ENCODE measurements at places on chromosomes 3 and 15. TPM values are rescaled to one million over a fixed set of nuclear protein-coding genes. Genes with fewer than 3 reads are reported as not detected.

GRCh38 chr3:131922356-131922755 lies 112.5 kb downstream of the CPNE4 start:
- DNase-seq: no peak

DNA sequence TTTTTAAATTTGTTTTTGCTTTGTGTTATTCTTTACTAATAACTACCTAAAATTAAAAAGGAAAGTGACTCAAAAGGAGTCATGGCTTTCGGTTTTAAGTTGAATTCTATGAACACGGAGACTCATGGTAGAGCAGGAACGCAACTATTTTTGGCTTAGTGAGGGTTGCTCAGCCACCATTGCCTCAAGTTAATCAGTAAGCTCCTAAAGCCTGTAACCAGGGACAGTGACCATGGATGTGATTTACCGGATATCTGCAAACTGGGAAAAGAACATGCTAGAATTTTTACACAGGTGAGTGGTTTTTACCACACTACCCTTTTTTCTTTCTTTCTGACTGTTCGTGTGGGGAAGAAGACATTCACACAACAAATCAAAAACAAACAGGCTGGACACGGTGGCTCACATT lies 11.8 kb downstream of the SLC12A8 start:
- DNase-seq: no peak

Gene GOLGA8S
- total RNA-seq: 1.5 TPM

Gene VILL
- total RNA-seq: 29.1 TPM

- no peak for DNase-seq
Observed at GRCh38 chr3:112965656-112966055, 9.2 kb downstream of the CD200R1 start.

Gene SEC22A
- 26.8 TPM for total RNA-seq

GRCh38 chr3:61890167-61890566 lies 328.8 kb downstream of the PTPRG start:
- no peak for DNase-seq

Data from prostate gland (tissue), 2 donors.